Stimulated activated CD8-positive, alpha-beta memory T cell treated with anti-CD3 and anti-CD28 coated beads, Interleukin-15, amount 100 ng/mL, for 4 hours (primary cell): ENCODE measurements at places on chromosomes 12 and 14.

DNA sequence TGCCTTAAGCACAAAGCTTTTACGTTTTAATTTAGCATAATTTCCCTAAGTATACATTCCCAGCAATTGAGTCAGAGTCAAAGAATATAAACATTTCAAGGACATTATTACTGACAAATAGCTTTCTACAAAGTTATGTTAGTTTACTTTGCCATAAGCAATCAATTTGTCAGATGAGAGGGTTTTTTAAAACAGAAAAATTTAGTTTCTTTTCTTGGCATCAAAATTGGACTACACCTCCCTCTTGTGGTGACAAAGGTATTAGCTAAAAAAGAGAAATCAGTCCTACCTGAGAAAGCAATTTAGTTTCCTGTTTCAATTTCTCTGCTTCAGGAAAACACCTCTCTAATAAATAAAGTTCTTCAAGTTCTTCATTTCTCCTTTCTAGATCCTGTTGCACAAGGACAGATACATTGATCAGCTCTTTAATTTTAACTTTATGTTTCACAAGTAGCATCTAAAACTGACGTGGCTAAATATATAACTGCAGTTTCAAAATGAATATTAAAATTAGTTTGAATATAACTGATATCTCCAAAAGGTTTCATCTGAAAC lies 39.9 kb downstream of the DNAI7 start:
- DNase-seq, result no peak

- no peak for DNase-seq
These were observed 18.4 kb upstream of the DHRS4 start for GRCh38 chr14:23935158-23935557.

DNA sequence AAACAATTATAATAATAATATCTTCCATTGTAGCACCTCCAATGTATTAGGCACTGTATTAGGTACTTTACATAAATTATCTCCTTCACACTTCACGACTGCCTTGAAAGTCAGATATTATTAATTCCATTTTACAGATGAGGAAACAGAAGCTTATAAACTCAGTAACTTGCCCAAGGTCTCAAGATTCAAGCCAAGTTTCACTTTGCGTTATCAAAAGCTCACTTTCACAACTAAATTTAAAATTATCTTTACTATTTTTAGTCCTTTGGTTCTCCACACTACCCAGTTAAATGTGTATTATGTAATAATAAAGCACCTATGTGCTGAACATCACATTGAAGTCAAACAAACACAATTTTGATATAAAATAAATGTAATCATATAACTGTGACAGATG lies 55.8 kb downstream of the NUMB start:
- no peak for DNase-seq

GRCh38 chr12:66170606-66171005 lies 810 bp upstream of the TMBIM4 start:
- DNase-seq, result no peak

DNA sequence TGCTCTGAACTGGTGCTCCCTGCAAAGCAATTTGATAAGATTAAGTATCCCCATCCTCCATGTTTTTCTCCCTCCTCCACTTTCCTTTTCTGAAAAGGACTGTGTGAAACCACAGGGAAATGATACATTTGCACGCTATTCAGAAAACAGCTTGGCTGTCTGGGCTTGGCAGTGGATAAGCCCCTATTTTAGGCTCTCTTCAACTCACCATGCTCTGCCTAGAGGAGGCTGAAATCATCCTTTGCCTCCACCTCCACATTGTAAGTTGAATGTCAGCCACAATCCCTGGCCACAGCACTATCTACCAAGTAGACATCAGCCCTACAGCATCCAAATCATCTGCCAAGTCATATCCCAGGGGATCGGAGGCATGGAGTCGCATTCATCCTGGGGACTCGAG lies 642.3 kb downstream of the RPS29 start:
- DNase-seq, result no peak

DNA sequence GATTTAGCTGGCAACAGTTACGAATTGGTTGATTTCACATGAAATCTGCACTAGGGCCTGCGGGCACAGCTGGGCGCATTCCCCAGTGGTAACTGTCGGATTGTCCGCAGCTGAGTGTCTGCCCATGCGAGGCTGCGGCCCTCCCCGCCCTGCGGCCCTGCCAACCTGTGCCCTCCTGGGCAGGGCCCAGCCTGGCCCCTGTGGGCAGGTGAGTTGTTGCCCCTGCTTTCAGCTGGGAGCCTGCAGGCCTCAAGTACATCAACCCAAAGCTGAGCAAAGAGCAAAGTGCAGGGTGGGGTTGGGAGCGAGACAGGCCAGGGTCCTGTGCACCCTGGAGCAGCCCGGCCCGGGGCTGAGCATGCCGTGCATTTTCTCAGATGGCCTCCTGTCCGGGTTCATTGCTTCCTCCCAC lies 89.1 kb downstream of the ADGRD1 start:
- DNase-seq, result no peak
